ENCODE measurements at places on chromosomes 4 and X.

- DNase-seq = no peak
These were observed 92.1 kb downstream of the HMX1 start for GRCh38 chr4:8779490-8779932.

DNA sequence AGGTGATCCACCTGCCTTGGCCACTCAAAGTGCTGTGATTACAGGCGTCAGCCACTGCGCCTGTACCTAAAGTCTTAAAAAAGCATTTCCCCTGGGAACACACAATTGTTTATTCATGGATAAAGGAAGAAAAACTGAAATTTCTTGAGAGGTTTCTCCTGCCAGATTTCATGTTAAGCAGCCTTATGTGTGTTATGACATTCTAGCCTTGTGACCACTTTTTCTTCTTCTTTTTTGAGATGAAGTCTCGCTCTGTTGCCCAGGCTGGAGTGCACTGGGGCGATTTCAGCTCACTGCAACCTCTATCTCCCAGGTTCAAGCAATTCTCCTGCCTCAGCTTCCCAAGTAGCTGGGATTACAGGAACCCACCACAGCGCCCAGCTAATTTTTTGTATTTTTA, 57.8 kb upstream of the PLAC8 start:
- DNase-seq = no peak

DNA sequence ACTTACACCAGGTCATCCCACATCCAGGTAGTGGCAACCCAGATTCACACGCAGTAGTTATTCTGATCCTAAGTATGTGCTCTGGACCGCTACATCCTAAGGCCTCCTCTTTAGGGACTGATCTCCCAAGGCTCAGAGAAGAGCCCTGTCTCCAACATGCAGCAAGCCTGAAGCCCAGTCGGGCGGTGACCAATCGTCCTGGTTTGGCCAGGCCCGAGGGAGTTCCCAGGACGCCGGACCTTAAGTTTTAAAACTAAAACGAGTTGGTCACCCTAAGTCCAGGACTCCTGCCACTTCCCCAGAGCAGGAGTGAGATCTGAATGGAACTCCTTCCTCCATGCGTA, 385 bp downstream of the LYAR start:
- DNase-seq = no peak

DNA sequence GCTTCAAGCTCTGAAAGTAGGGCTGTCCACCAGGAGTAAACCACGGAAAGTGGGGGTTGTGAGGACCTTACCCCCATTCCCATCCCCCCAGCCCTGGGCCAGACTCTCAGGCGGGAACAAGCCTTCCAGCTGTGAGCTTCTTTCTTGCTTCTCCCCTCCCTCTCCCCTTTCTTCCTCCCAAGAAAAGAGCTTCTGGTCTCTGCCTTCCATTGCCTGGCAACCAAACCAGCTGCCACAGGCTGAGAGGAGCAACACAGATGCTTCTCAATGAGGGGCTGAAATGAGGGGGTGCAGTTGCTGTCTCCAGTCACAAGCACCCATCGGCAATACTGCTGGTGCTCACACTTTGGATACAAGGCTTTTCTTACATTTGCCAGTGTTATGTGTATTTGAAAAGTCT, 72.5 kb downstream of the SLC16A2 start:
- no peak for DNase-seq

DNA sequence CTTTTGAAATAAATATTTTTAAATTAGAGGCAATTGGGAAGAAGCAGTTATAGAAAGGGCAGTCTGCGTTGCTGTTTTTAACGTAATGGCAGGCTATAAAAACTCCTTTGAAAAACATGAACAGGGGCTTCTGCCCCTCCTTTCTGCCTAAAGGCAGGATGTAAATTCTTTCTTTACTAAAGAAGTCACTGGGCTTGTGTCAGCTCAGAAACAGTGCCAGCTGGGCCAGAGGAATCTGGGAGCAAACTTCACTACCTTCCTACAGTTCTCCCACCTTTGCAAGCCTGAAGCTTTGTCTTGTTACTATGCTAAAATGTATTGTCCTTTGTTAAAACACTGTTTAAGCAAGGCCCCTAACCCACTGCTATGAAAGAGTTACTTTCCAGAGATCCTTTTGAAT, 1664.8 kb downstream of the RPA4 start:
- no peak for DNase-seq

GRCh38 chr4:147543034-147543433, 62.1 kb downstream of the EDNRA start:
- DNase-seq = no peak

- DNase-seq = no peak
These were observed 67.1 kb downstream of the DTHD1 start for GRCh38 chr4:36348403-36348938.

- peak; percentile 86 for DNase-seq
These were observed 56.7 kb downstream of the PRPS1 start for GRCh38 chrX:107684956-107685385.

Measured in NCI-H226 (cell line).